ENCODE measurements at places on chromosomes 4 and X.

DNA sequence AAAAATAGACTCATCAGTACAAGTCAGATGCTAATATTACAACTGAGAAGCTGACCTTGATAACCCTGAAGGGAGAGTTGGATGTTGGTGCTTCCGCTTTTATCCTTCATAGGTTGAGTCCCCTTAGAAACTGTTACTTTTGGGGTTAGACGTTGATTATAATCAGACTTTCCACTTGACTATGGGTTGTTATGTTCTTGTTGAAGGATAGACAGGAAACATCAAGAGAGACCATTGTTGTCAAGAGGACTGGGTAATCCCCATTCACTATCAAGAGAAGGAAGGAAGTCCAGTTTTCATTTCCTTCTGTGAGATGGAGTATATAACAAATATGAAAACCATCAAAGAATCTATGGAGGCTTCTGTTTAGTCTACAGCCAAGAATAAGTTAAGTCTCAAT is 229.9 kb upstream of the AFF2 start:
- DNase-seq = no peak

- DNase-seq = no peak
Observed at GRCh38 chr4:38735870-38736269, 46.9 kb downstream of the TLR10 start.

GRCh38 chrX:153732401-153732800 is 7.7 kb downstream of the ABCD1 start:
- no peak for DNase-seq

DNA sequence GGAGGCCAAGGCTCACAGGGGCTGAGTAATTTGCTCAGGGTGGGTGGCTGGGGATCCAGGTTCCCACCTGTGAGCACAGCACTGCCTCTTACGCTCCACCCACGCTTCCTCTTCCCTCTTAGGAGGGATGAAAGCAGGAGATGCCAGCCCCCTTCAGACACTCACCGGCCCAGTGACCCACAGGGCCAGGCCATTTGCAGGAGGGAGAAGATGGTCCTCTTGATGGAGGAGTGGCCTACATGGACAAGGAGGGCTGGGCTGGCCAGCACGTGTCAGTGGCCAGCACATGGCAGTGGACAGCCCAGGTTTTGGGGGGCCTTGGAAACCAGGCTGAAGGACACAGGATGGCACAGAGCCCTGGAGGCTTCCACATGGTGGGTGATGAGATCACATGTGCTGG is 108.1 kb upstream of the PSAPL1 start:
- DNase-seq = no peak

GRCh38 chr4:67884701-67885100 is 899 bp upstream of the TMPRSS11D start:
- DNase-seq = no peak

GRCh38 chr4:47835494-47835893 is 2.4 kb downstream of the CORIN start:
- no peak for DNase-seq

DNA sequence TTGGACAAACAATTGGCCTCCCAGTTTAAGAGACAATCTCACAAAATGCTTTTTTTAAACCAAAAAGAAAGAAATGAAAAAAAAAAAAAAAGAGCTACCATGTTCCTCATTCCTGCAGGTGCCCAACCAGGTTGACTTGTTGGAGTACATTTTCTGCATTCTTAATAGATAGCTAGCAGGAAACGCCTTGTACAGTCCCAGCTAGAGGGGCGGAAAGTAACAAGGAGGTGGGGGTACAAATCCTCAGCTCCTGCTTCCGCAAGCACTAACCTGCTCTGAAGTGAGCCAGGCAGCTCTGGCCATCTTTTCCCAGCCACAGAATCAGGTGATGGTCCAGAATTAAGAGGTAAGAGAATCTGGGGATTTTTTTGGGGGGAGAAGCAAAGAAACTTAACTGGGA is at the start of gene VGLL1:
TSS of gene VGLL1 (plus strand) at position 265 of the 400 bp plus-strand sequence. CDS start 3,806 bp downstream, outside the sequence.
- no peak for DNase-seq

GRCh38 chr4:160846121-160846520 is 1317.7 kb downstream of the FSTL5 start:
- no peak for DNase-seq

GRCh38 chrX:107711521-107712181 is 63.9 kb downstream of the TSC22D3 start:
- DNase-seq = no peak

DNA sequence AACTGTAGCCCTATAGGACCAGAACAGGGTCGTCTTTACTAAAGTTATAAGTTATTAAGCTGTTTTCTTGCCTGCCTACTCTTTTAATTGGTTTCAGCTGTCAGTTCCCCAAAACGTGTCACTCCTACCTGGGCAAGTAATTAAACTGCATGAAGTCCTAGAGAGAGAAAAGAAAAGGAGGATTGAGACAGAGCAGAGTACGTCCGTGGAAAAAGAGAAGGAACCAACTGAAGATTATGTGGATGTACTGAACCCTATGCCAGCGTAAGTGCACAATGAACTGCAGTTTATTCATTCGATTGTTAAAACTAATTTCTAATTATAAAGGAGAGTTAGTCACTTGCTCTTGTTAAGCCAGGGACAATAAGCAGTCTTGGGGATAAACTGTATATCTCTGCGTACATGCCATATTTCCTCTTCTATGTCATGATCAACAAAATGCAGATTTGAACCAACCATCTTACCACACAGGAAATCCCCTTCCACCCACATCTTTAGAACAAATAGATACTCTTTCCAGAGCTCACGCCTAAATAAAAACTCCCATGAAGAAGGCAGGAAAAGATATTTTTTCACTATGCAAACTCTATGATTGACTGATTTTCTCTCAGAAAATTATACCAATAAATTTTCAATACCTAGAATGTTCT is 22.8 kb downstream of the STAP1 start:
- DNase-seq = no peak

- DNase-seq = no peak
Observed at GRCh38 chrX:133215747-133216146, 2.4 kb downstream of the TFDP3 start.

- DNase-seq = no peak
Observed at GRCh38 chr4:99677161-99677560, 19.5 kb upstream of the C4orf54 start.

DNA sequence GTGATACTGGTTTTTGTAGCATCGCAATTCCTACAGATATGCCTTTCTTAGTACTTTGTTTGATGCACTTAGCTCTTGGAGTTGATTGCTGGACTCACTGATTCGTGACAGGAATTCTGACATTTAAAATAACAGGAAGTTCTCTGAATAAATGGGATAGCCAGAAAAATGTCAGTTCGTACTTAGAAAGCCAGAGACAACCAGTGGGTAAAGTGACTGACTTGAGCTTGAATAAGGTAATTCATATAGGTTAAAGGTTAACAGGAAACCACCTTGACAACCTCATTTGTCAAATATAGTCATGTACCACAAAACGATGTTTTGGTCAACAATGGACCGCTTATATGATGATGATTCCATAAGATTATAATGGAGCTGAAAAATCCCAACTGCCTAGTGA is 181.4 kb downstream of the RPA4 start:
- no peak for DNase-seq

DNA sequence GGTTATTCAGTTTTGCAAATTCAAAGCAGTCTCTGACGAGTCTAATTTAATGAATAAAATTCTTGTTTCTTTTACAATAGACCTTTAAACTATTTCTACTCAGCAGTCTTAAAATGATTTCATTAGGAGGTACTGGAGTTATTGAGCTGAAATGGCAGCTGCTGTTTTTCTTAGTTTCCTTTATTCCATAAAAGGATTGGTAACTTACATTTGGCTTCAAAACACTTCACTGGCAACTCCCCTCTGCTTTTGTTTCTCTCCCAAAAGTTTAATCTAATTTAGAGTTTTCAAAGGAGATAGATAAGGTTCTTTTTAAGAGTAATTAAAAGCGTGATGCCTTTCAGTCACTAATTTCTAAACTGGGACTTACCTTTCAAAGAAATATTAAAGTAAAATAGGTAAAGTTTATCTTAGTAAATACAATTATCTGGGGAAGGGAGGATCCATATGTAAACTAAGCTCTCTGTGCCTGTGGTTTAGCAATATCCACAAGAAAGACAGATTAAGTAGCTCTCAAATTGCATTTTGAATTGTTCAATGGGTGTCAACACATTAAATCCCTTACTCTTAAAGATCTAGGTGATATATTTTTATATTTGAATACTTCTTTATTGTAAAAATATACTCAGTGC is 17.1 kb upstream of the PCDH10 start:
- DNase-seq = no peak

DNA sequence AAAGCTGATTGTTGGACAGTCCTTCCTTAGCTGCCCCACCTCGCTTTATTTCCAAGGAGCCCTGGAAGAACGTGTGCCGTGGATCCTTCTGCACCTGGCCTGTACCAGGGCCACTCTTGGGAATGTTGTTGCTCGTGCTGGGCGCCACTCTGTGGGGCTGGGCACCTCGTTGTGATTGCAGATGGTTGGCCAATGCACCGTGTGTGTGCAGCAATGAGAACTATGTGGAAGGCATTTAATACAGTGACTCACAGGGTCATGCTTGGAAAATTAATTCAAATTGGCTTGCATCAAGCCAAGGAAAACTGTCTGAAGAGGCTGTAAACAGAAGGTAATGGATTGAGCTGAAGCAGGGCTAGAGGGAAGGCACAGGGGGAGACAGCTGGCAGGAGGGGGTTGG is 37.0 kb upstream of the CD99L2 start:
- no peak for DNase-seq

DNA sequence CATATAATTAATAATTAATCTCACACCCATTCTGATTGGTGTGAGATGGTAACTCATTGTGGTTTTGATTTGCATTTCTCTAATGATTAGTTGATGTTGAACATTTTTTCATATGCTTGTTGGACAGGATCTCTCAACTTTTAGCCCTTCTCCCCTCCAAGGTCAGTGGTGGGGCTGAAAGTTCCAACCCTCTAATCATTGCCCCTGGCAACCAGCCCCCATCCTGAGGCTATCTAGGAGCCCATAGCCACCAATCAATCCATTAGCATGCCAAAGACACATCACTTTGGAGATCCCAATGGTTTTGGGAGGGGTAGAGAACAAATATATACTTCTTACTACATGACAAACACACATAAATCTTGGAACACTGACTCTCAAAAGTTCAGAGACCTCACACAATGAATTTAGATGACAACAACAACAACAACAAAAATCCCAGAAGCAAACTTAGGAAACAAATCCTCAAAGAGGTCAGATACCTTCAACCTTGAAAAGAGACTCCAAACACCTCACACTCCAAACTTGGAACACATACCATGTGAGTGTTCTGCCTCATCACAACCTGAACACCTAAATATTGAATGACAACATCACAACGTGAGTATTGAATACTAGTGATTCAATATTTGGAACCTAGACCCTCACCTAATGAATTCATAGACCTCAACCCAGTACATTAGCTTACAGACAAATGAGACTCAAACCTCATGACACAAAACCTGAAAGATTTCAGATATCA is 19.0 kb upstream of the PAGE4 start:
- no peak for DNase-seq

DNA sequence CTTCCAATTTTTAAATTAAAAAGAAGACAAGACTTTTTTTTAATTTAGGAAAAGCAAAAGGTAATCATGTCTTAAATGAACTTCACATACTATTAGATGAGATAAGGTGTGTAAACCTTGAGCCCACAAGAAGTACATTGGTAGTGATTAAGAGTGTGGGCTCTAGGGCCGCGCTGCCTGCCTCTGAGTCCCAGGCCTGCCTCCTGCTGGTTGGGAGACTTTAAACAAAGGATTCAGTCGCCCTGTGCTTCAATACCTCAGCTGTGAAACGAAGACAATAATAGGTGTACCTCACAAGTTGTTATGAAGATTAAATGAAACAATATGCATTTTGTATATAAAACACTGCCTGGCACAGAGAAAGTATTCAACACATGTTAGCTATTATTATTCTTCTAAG is 95.9 kb upstream of the MYOZ2 start:
- DNase-seq = no peak

- DNase-seq = no peak
Observed at GRCh38 chr4:88865466-88865865, 167.8 kb upstream of the NAP1L5 start.

GRCh38 chrX:38220415-38221390 is at the start of gene SRPX:
TSS of gene SRPX (minus strand) at chrX:38220871. CDS start at chrX:38220792, 79 bp downstream.
- DNase-seq = no peak

GRCh38 chr4:119946359-119946758 is 120.3 kb downstream of the MAD2L1 start:
- DNase-seq = no peak

DNA sequence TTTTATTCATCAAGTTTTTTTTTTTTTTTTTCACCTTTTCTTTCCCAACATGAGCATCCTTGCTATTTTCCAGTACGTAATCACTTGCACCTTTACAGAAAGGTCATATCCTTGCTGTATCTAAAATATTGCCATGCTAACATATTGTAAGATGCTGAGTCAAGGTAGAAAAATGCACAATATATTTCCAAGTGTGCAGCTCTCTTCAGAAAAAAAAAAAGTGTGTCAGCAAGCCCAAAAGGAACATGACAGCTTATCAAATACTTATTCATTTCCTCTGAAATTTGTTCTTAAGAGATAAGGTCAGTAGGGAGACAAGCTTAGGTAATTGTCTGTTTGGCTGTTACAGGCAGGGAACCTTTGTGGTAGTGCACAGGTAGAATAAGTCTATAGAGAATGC is 27.0 kb downstream of the SH2D1A start:
- no peak for DNase-seq

GRCh38 chrX:37075892-37076595 is 67.9 kb downstream of the FAM47C start:
- DNase-seq = no peak

GRCh38 chr4:76546759-76547742 is 112.0 kb downstream of the SHROOM3 start:
- no peak for DNase-seq

GRCh38 chrX:134396174-134396573 is 63.8 kb upstream of the HPRT1 start:
- DNase-seq = no peak

- no peak for DNase-seq
Observed at GRCh38 chr4:74308215-74308614, at the start of gene EPGN. TSS of gene EPGN (plus strand) at chr4:74308470. CDS start at chr4:74308534, 64 bp downstream.

DNA sequence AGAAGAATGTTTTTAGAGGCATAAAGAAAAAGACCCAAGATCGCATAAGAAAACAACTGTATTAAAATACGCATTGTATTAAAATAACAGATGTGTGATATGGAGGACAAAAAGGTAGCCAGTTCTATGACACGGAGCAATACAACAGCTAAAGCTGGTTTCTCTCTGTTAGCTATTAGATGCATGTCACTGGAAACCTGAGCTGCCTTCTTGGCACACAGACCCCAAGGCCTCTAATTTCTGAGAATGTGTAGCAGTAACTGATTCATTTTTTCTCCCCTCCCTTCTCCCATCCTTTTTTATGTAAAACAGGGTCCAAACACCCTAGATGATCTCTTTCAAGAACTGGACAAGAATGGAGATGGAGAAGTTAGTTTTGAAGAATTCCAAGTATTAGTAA is 4.1 kb downstream of the S100G start:
- no peak for DNase-seq

All from right atrium auricular region (tissue), 2 donors.